Hematopoietic multipotent progenitor cell treated with erythropoietin and hydrocortisone succinate and interleukin-3 and kit ligand, for 17 days (in vitro differentiated cells): ENCODE measurements at places on chromosomes 11 and 22.

DNA sequence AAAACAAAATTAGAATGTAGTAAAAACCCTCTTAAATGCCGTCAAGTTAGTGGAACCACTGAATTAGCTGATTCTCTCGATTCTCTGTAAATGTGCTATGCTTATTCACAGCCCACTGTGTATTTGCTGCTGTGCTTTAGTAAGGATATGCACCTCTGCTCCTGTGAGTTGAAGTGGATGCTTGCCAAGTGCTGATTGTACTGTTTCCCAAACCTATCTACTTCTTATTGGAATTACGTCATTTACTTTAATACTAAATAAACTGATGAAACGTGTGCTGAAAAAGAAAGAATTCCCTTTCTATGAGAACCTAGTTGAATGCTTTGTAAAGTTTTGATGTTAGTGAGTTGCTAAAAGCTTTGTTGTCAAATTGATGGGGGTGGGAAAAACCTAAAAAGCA, 158.4 kb downstream of the LRRC4C start:
- DNase-seq = no peak

GRCh38 chr11:130131961-130132850, 27.4 kb upstream of the ST14 start:
- DNase-seq = peak; percentile 88

DNA sequence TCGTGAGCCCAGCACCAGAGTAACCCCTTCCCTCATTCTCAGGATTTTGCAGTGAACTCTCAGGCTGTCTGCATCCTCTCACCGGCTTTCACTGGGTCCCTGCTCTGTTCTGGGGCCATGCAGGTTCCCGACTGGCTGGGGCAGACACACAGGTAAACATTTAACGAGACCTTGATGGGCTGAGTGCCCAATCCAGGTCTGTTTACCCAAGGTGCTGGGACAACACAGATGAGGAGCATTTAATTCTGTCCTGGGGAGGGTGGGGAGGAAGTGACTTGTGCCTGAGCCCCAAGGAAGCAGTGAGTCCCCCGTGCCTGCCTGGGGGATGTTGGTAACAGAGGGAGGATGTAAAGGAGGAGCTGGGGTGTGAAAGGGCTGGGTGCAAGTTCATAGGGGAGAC, 4.4 kb downstream of the BIK start:
- no peak for DNase-seq

DNA sequence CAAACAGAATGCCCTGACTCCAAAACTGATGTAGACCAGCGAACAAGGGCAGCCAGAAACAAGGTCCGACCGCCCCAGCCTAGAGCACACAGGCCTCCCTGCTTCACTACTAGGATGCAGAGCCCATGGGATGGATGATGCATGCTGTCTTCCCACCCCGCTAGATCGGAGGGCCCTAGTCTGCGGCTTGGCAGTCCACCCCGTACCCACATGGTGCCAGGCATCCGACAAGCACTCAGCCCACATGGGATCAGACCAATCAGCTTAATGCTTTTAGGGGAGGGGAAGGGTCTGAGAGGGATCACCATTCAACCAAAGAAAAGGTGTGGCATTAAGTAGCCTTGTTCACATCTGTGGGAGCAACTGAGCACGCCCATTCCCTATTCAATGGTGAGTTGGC, 30.6 kb downstream of the PISD start:
- no peak for DNase-seq

DNA sequence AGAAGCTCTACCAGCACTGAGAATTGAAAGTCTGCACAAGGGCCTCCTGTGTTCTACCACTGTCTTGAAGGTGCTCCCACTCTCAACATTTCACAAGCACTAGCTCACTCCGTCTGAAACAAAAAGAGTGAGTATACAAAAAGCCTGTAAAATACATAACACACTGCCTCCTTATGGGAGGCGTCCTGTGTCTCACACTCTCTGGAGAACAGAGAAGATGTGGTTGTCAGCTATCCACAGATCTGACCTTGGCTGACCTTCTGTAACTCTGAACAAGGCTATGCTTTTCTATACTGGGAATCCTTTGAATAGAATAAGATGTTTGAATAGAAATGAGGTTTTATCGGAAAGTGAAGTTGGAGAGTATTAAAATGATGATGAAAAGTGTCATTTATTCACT, 171.3 kb upstream of the TMEM45B start:
- no peak for DNase-seq

GRCh38 chr22:47818496-47818895, 1056.0 kb downstream of the TBC1D22A start:
- no peak for DNase-seq

DNA sequence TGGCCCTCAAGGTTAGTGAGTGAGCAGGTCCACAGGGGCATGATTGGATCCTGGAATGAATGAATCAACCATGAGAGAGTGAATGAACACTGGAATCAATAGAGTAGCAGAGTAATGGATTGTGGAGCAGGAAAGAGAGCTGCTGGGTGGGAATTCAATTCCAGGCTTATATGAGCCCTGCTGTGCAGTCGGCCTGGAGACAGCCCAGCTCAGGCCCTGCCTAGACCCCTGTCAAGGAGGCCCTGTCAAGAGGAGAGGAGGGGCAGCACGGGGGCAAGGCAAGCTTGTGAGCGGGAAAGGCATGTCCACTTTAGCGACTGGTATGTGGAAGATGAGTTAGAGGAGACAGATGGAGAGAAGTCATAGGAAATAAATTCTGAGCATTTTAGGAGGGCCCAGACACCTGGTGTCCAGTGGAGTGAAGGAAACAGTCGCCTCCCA, 1.3 kb upstream of the FOLR1 start:
- DNase-seq = no peak

GRCh38 chr11:87861030-87861429, 314.2 kb downstream of the RAB38 start:
- DNase-seq = no peak

DNA sequence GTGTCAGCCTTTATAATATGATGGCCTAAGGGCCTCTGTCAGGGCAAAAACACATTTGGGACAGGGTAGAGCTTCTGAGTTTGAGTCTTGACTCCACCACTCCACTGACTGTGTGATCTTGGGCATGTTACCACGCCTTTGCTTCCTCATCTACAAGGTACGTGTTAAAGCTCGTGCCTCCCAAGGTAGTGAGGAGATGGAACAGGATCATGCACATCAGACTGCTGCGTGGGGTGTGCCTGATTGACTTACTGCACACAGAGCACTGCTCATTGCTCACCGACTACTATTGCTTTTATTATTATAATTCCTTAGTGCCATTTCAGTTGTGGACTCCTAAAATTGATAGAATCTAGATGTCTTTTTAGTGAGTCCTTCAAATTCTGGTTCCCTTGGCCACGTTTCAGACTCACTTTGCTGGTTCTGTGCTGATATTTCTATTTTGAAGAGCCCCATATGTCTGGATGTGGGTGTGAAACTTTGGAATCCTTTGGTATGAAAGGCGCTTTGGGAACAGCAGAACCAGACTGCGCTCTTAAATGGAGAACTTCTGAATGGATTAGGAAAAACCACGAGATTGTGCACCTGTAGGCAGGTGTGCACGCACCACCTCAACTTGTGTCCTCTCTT, 44.1 kb upstream of the RAB1B start:
- DNase-seq = no peak

- no peak for DNase-seq
These were observed 32.4 kb upstream of the SORL1-AS1 start for GRCh38 chr11:121485216-121485615.

GRCh38 chr22:26367402-26368245, 61.4 kb upstream of the ASPHD2 start:
- peak; percentile 65 for DNase-seq

- DNase-seq = no peak
These were observed 1.4 kb downstream of the NEFH start for GRCh38 chr22:29481265-29482000.

DNA sequence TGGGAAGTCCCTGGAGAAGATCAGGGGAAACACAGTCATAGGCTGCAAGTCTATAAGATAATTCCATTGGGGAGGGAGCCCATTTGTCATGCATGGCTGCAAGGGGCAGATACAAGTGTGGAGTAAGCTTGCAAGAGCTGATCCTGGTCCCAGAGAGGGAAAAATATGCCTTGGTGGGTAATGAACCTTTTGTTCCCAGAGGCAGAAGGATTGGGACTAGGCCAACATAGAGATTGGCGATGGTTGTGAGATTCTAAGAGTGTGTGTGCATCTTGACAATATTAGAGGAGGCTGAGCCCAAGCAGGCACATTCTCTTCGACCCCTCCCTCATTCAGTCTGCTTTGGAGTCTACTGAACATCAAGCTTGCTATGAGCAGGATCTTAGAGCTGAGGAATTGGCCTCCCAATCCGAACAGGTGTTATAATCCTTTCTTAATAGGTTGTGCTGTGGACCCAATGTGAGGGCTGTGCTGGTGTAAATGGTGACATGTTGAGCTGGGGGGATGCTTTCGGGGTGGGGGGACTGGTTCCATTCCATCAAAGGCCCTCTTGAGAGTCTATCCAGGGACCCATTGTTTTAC, 18.4 kb downstream of the MIAT start:
- DNase-seq = no peak

GRCh38 chr22:28029201-28029948, 110.3 kb upstream of the PITPNB start:
- no peak for DNase-seq

- no peak for DNase-seq
These were observed 47.7 kb upstream of the LINC01488 start for GRCh38 chr11:69433741-69434140.

DNA sequence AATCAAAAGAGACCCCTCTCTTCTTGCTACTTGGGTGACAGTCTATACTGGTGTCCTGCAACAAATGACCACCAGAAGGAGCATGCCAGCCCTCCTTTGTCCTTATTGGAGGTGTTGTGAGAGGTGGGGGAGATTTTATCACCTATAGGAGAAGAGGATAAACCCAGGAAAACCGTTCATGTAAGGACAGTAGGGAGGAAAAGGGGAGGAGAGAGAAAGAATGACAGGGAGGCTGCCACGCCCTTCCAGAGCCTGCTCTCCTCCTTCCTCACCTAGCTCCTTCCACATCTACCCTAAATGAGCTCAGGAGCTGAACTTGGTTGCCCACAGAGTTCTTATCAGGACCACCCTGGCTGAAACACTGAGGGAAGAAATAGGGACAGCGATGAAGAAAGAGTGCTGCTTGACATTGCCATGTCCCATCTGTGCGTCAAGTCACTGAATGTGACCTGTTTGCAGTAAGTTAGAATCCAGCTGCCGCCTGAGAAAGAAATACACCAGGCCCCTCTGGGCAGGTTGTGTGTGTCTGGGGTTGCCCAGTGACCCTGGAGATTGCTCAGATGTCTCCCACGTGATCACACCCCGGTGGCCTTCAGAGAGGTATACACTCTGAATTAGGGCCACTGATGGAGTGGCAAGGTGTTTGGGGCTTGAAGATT, 40.4 kb upstream of the ETS1 start:
- no peak for DNase-seq

- DNase-seq = no peak
These were observed 28.4 kb downstream of the TMPRSS5 start for GRCh38 chr11:113677685-113678084.

DNA sequence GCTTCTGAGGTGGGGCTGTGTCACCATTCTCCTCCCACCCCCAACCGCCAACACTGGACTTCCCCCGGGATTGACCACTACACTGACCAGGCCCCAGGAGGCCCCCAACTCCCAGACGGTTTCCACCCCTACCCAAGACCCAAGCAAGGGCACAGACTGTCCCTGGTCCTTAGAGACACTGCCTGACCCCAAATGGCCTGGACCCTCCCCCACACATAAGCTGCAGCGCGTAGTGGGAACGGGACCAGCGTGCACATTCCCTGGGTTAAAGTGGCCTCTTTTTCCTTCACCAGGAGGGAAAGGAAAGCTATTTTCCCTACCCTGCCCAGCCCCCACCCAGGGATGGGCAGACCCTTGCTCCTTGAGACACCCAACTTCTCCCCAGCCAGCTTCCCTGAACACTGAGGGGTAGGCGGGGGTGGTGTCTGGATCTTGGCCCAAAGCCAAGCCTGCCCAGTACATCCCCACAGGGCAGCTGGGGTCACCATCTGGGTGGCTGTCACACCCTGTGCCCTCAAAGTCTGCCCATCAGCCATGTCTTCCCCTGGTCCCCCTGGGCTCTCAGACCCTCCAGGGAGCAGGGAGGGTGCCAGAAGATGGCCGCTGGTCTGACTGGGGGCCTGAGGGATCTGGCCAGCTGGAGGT, 1.6 kb upstream of the MAPK12 start:
- no peak for DNase-seq

DNA sequence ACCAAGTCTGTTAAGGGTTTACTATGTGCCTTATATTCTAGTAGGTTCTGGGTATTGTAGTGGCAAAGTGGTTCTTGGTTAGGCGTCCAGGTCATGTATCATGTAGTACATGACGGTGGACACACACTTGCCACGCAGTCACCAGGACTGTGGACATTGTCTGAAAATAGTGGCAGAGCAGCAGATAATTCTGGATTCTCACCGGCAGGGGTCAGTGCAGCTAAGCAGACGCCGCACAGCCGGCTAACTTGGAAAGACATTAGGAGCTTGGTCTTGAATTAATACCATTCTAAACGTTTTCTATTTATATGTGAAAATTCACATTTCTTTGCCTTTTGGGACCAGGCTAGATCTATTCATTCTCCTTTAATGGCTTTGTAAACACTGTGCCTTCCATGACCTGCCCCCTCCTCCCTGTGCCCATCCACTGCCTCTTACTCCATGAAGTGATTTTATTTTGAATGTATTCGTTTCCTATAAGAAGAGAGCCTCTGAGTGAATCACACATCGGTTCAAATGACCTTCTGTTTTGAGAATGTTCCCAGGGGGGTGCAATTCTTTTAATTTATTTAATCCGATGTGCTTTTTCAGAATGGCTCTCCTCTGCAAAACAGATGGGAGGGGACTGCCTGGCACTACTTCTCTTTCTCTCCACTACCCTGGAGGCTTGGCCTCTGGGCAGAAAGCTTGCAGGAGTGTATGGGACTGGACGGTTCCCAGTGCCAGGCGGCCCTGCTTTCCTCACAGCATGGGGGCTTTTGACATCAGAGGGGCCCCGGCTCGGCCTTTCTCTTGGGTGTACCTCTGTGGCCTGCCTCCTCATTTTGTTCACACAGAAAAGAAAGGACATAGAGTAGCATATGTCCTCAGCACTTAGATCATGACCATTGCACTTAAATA, 378.0 kb downstream of the NTM start:
- peak; percentile 6 for DNase-seq

GRCh38 chr22:41656556-41656955, 32.1 kb downstream of the SNU13 start:
- no peak for DNase-seq

GRCh38 chr22:29772170-29772641, 5.0 kb downstream of the UQCR10 start:
- peak; percentile 35 for DNase-seq

- DNase-seq = peak; percentile 45
These were observed 23.9 kb upstream of the RBFOX2 start for GRCh38 chr22:36052505-36052941.

GRCh38 chr11:34997952-34998528, 81.6 kb downstream of the PDHX start:
- DNase-seq = no peak
